ENCODE measurements at places on chromosomes 11 and 22.

DNA sequence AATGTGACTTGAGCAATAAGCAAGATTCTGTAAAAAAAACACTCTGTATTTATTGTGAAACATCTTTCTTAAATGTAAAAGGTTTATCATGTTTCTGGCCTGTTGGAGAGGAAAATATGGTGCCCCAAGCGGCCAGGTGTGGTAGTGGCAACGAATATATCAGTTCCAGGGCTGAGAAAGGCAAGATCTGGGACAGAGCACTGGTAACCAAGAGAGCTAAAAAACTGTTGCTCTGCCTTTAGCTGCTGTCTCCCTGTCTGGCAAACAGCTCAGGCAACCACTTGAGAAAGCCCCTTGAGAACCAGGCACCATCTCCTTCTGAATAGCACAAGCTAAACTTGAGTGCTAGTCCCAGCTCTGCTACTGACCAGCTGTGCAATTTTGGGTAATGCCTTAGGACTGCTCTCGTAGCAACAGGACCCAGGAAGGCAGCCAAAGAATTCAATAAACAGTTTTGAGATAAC, 129.9 kb downstream of the KCNC1 start:
- DNase-seq, result no peak

- DNase-seq, result no peak
Observed at GRCh38 chr11:84056653-84057376, 770.6 kb upstream of the CCDC90B start.

GRCh38 chr22:19035474-19036228, 86.6 kb downstream of the DGCR2 start:
- no peak for DNase-seq

- DNase-seq, result no peak
Observed at GRCh38 chr11:87528752-87529151, 491.0 kb downstream of the TMEM135 start.

DNA sequence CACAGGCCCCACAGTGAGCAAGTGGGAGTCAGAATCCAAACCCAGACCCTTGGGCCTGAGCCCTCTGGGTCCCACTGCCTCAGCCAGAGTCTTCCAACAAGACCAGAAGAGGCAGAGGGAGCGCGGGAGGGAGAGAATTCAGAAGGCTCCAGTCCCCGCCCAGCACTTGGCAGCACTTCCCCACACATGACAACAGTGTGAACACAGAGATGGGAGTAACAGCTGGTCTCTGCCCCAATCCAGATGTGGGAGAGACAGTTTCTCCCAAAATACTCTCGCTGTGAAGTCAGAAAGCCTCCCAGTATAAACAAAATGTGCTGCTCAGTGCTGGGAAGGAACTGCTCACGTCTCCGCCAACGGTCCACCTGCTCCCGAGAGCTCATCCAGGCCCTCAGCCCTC, 219.9 kb downstream of the MN1 start:
- no peak for DNase-seq

DNA sequence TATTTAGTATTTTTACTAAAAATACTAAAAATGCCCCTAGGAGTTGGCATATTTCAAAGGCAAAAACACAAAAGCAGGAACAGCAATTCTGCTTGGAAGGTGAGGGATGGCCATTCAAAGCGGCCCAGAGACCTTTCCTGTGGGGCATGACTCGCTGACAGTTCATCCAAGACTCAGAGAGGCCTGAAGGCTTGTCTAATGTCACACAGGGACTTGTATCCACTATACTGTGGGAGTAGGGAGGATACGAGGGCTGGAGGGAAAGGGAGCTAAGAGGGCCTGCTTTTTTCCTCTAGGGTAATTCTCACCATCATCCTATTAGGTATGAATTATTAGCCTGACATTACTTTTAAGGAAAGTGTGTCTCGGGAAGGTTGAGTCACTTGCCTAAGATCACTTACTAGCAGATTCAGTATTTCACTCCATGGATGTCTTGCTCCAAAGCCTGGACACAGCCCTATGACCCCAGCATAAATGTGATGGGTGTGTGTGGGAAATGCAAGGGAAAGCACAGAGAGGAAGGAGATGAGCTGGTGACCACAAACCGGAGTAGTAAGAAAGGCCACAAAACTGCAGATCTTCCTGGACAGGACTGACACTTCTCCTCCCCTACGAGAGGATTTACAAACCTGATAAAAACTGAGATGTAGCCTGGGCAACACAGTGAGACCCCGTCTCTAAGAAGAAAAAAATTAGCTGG, 16.7 kb upstream of the UCP3 start:
- DNase-seq, result no peak

- DNase-seq, result no peak
Observed at GRCh38 chr11:118003456-118003855, 17.3 kb downstream of the IL10RA start.

- DNase-seq, result no peak
Observed at GRCh38 chr11:119845756-119846155, 116.8 kb upstream of the NECTIN1 start.

DNA sequence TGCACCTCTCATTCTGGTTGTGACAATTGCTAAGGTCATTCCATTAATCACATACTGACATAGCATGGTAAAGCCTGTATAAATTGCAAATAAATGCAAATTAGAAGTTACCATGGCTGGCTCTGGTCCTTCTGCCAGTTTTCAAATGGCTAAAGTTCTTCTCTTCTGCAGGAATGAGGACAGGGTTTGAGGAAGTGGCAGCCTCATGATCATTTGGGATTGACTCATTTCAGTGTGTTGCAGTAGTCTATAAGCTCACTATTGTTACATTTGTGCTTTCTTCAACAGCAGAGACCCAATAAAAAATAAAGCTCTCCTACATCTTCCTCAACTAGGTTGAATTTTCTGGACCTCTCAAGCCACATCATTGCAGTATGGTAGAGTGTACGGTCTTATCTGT, 60.3 kb downstream of the NECTIN1 start:
- DNase-seq, result no peak

DNA sequence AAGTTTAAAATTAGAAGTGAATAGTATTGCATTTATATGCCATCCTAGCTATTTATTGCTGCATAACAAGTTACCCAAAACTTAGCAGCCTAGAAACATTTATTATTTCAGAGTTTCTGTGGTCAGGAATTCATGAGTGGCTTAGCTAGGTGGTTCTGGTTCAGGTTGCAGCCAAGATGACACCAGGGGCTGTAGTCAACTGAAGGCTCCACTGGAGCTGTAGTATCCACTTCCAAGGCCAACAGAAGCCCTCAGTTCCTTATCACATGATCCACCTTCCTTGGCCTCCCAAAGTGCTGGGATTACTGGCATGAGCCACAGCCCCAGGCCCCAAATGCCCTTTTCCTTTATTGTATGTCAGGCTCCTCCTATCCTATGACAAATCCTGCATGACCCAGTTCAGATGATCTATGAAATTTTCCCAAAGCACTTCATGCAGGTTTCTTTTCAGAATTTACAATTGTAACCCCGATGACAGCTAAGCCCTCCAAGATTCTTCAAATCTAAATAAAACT, 6.1 kb upstream of the ALG8 start:
- no peak for DNase-seq

DNA sequence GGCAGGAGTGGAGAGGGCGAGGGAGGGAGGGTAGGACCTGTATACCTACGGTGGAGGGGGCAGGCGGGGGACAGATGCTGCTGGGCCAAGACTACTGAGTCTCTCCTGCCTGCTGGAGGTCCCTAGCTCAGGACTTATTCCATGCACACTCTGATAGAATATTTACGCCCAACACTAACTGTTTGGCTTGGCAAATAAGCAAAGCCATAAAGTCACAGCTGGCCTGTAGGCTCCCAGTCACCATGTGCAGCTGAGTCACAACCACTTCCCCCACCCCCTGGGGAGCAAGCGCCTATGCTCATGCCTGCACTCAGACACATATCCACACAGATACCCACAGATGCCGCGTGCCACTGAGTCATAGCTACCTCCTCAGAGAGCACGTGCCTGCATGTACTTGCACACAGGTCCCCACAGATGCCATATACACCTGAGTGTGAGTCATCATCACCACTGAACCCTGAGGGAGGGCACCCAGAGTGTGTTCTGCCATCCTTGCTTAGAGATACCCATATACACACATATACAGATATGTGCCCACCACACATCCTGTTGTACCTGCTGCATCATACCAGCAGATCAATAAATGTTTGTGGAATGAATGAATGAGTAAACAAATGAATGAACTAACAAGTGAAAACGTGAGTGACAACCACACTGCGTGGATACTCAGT, 95.8 kb downstream of the SWAP70 start:
- DNase-seq, result no peak

DNA sequence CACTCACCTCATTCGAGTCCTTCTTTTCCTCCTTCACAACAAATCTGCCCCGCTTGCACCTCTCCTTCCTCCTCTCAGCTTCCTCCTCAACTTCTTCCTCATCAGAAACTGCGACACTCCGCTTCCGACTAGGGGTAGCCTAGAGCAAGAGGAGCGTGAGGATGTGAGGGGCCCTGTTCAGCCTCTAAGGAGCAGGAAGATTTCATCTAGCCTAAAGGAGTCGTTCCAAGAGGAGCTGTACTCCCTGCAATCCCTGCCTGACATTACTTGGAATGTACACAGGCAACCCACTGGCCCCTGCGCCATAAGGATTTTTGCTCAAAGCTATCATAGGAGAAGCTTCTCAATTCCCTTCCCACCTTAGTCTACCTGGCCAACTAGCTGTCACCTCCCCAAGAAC, 34.5 kb downstream of the MORC2 start:
- DNase-seq, result no peak

DNA sequence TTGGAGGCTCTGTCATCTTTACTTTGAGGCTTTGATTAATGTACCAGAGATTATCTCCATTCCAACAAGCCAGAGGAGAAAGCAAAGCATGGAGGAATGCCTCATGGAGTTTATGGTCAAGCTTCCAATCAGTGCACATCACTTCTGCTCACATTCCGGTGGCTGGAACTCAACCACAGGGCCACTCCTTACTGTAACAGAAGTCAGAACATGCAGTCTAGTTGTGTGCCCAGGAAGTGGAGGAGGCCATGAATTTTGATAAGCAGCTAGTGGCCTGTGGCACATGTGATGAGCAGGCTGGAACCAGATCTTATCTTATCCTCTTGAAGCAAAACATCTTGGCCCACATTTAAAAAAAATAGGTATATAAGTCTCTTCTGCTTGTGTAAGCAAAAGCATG, 258.9 kb upstream of the ARHGAP20 start:
- no peak for DNase-seq

DNA sequence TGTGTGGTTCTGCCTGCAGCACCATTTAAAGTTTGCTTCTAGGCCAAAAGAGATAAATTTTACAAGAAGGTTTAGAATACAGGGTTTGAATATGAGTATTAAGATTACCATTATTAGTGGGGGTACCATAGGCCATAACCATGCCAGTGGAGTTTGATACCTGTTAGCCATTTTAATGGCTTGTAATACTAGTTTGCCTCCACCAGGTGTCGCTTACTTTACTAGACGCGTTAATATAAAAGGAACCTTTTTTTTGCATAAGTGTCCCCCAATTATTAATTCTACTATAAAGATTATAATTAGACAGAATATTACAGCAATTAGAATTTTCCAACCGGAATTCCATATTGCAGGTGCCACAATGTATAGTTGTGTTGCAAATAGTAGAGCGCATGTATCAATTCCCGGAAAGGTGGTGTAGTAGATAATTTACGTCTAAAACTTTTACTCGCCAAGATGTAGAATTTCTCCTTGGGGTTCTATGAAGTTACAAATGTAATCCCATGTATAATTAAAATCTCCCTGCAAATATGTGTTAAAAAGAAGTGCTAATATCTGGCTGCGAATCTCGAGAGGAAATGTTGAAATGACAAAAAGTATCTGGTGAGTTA, 16.1 kb downstream of the MS4A6E start:
- DNase-seq, result no peak

DNA sequence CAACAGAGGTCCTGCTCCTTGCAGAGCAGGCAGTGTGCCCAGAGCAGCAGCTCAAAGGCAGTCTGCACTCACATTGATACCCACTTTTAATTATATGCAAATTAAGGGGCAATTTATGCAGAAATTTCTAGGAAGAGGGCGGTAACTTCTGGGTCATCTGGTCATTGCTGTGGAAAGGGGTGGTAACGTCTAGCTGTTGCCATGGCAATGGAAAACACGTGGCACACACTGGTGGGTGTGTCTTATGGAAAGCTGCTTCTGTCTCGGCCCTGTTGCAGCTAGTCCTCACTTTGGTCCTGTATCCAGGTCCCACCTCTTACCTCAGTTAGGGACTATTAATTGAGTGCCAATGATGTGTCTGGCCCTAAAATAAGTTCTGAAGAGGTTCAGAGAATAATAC, 36.8 kb downstream of the BARX2 start:
- no peak for DNase-seq

GRCh38 chr11:69530278-69531070, 49.0 kb downstream of the LINC01488 start:
- DNase-seq, result no peak

DNA sequence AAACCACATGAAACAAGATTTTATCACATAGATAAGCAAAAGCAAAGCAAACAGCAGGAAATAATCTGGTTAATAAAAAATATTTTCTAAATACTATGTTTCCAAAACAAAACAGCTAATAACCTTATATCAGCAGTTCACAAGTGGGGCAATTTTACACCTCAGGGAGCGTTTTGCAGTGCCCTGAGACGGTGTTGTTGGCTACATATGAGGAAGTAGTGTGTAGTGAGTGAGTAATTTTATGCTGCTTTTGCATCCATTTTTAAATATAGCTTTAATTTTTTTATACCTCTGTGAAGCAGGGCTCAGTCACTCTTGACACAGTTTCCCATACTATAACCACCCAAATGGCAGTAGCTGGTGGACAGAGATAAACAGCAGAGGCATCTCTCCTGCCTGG, 438.5 kb upstream of the B3GAT1 start:
- no peak for DNase-seq

- no peak for DNase-seq
Observed at GRCh38 chr22:44665115-44665514, 36.9 kb upstream of the PRR5 start.

DNA sequence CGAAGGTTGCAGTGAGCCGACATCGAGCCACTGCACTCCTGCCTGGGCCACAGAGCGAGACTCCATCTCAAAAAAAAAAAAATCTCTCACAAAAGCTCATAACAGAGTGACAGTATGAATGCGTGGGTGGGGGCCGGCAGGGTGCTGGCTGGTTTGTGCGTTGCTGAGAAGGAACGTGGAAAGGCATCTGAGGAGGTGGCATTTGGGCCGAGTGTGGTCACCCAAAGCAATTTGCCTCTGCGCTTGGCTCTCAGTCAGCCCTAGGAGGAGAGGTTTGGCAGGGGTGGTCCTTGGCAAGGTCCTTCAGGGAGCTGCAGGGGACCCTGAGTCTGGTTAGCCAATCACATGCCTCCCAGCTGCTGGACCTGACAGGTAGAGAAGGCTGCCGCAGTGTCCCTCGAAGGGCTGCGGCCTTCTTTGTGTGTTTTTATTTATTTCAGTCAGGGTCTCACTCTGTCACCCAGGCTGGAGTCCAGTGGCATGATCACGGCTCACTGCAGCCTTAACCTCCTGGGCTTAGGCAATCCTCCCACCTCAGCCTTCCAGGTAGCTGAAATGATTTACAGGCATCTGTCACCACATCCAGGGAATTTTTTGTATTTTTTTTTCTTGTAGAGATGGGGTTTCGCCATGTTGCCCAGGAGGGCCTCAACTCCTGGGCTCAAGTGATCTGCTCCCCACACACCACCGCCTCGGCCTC, 23.5 kb upstream of the OSBPL5 start:
- no peak for DNase-seq

All from NCI-H1417 treated with DMSO at 0.1 percent for 48 hours (cell line).